Activated T-helper 2 cell treated with anti-CD3 and anti-CD28 coated beads, Interferon-gamma antibody, Interleukin-2, Interleukin-4, amounts not matched to agents 10 μg/mL and 5 μg/mL and 100 μg/mL, durations not matched to agents 14 hours and 24 hours and 36 hours (primary cell): ENCODE measurements at places on chromosomes 16 and 17. TPM values are rescaled to one million over a fixed set of nuclear protein-coding genes. Genes with fewer than 3 reads are reported as not detected.

ABCA10 gene
- 0.07 and 0.23 TPM in 2 replicates for total RNA-seq

COPRS gene
- 59.7 and 64.2 TPM in 2 replicates for total RNA-seq

EMP2 gene
- total RNA-seq: 0.09 TPM in 1 of 2 replicates, not detected in the other

TRIM37 gene
- 28.4 and 31.4 TPM in 2 replicates for total RNA-seq

KCTD19 gene
- total RNA-seq: 0.87 and 1.2 TPM in 2 replicates

RPUSD1 gene
- total RNA-seq: 35.1 and 35.3 TPM in 2 replicates

- no peaks in the 10 kb centered on the region for H3K36me3 ChIP-seq
- H3K4me3 ChIP-seq: no peak overlapping the region
- H3K27me3 ChIP-seq: no peaks in the 10 kb centered on the region
- no peak overlapping the region for H3K27ac ChIP-seq
Observed at GRCh38 chr16:53605831-53606400, 97.7 kb downstream of the RPGRIP1L start.

- no peaks in the 10 kb centered on the region for H3K4me1 ChIP-seq
- DNase-seq: no peak
- peaks cover 49% of the 10 kb centered on the region for H3K36me3 ChIP-seq
Observed at GRCh38 chr16:86540894-86541293, 14.1 kb downstream of the MTHFSD start.

DNA sequence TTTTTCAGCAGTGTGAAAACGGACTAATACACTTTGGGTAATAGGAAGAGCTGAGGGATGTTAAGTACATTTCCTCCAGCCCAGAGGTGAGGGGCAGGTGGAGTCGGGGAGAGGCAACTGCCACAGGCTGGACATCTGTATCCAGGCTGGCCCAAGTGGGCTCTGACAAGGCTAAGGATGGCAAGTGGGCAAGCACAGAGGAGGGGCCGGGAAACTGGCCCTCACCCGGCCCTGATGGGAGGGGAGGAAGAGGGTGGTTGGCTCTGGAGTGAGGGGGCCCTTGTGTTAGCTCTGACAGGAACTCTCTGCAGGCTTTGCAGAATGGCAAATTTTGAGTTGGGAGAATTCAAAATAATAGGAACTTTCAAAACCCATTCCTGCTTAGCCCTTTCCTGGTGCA, 251.0 kb upstream of the TNRC6C start:
- peaks cover under 1% of the 10 kb centered on the region for H3K36me3 ChIP-seq
- H3K4me3 ChIP-seq: no peak overlapping the region
- no peaks in the 10 kb centered on the region for H3K4me1 ChIP-seq
- H3K27me3 ChIP-seq: peaks cover 13% of the 10 kb centered on the region

DNA sequence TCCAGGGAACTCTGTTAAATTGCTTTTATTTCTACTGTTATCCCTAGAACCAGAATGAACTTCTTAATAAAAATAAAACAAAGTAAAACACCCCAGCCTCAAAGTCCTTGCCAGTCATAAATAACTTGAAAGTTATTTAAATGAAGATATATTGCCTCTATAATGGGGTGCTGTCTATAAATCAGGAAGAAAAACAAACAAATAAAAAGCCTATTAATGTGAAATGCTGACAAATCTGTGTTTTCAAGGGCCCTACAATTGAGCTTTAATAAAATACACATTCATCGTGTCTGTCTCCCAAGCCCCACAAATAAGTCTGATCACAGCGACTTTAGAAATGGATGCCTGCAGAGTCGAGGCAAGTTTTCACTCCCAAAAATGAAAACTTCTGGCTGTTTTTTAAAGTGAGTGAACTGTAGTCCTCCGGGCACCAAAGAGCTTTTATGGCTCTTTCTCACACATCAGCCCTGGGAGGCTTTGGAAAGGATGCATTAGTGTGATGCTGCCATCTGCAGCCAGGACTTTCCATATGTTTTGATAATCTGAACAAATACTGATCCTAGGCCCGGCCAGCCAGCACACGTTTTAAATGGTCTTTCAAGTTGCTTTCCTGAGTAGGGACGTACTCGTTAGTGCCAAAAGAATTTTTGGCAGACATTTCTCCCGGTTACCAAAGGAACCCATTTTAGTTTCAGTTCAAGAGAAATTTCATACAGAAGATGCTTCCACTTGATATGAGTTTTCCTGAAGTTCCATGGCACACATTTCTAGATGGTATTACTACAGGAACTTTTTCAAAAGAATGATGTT, 16.3 kb downstream of the NACA2 start:
- peaks cover 2% of the 10 kb centered on the region for H3K4me1 ChIP-seq
- H3K27ac ChIP-seq: no peak overlapping the region
- no peak for DNase-seq

DNA sequence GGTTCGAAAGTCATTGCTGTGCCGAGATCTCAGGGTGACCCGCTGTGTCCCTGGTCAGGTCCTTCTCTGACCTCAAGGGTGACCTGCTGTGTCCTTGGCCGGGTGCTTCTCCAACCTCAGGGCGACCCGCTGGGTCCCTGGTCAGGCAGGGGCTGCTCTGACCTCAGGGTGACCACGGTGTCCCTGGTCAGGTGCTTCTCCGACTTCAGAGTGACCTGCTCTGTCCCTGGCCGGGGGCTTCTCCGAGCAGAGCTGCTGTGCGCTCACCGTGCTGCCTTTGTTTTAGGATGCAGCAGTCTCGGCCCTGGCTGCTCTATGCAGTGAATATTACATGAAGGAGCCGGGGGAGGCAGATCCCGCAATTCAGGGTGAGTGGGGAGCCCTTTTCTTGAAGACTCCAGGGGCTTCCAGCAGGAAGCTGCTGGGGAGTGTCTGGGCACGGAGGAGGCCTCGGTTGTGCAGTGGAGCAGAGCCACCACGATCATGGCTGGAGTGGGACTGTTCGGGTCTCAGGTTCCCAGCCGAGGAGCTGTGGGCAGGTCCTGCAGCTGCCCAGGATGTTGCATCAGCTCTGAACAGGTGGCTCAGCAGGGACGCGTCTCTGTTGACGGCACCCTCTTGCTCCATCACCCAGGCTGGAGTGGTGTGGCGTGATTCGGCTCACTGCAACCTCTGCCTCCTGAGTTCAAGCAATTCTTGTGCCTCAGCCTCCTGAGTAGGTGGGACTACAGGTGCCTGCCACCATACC, 83.7 kb upstream of the ZNF750 start:
- peaks cover 1% of the 10 kb centered on the region for H3K4me1 ChIP-seq
- H3K27ac ChIP-seq: no peak overlapping the region
- no peak for DNase-seq
- H3K4me3 ChIP-seq: no peak overlapping the region

DNA sequence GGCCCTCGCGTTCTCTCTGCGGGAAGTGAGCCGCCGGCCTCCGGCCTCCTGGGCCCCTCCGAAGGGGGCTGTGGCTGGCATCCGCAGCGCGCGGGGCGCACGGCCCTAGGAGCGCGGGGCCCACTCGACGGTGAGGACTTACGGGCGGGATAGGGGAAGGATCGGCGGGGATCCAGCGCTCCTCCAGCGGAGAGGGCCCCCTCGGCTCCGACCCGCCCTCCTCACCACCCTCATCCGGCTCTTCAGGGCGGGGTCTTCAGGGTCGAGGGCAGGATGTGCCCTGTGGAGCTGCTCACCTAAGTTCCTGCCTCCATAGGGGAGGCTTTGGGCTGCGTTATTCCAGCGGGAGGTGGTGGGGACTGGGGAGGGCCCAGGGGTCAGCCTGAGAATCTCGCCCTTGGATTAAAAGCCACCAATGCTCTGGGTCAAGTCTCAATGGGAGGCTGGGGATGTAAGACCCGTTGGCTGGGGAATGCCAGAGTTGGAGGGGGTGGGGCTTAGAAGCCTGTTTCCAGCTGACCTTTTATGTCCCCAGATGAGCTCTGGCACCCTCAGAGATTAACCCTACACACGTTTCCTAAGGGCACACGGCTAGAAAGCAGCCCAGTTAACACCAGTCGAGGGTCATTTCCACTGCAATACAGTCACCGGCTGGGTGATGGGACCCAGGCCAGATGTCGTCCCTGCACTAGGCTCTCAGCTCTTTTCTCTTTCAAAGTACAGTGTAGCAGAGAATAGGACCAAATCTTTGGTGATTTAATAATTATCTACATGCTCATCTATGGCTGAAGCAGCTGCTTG, 13.4 kb downstream of the TBX2 start:
- H3K27me3 ChIP-seq: peaks cover 48% of the 10 kb centered on the region
- H3K36me3 ChIP-seq: no peaks in the 10 kb centered on the region
- peaks cover 8% of the 10 kb centered on the region for H3K4me1 ChIP-seq
- H3K4me3 ChIP-seq: peak overlapping the region; percentile 55

- H3K27me3 ChIP-seq: no peaks in the 10 kb centered on the region
- DNase-seq: no peak
- H3K27ac ChIP-seq: peak overlapping the region; percentile 80
Observed at GRCh38 chr16:2511996-2512734, 1.6 kb upstream of the ATP6V0C start.

DNA sequence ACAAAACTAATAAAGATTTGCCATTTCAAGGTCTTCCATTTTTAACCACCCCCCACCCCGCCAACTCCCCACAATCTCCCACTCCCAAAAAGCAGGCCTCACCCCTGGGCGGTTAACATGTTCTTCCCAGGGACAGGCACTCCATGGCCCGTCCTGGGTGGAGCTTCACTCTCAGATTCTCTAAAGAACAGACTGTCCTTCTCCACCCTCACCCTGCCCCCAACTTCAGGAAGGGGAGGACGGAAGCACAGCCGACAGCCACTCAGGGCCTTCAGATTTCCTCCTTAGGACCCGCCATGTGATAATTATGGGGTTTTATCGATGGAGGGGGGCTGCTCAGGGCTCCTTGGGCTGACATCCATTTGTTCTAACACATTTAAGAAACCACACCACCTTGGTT, 61.9 kb downstream of the ZFHX3 start:
- no peak overlapping the region for H3K27ac ChIP-seq
- no peaks in the 10 kb centered on the region for H3K27me3 ChIP-seq
- H3K4me1 ChIP-seq: no peaks in the 10 kb centered on the region

DNA sequence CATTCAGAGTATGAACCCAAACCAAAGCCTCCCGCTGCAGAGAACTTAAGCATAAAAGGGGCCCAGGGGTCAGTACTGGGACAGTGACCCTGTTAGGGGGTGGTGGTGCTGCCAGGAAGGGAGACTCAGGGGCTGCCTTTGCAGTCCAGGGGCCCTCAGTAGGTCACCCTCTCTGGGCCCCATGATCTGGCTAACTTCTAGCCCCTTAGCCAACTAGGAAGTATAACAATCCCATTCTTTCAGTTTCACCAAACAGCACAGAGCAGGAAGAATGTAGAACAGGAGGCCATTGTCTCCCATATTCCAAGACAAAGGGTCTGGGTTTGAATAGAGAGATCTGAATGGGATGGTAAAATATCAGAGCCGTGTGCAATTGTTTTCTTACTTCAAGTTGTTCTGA, 378.6 kb upstream of the C16orf82 start:
- no peaks in the 10 kb centered on the region for H3K36me3 ChIP-seq
- no peak overlapping the region for H3K27ac ChIP-seq
- H3K27me3 ChIP-seq: peaks cover under 1% of the 10 kb centered on the region
- no peak for DNase-seq
- peaks cover 2% of the 10 kb centered on the region for H3K4me1 ChIP-seq

GRCh38 chr16:20175358-20175757, 101.7 kb upstream of the GPR139 start:
- H3K27me3 ChIP-seq: no peaks in the 10 kb centered on the region
- no peaks in the 10 kb centered on the region for H3K4me1 ChIP-seq
- H3K27ac ChIP-seq: no peak overlapping the region

DNA sequence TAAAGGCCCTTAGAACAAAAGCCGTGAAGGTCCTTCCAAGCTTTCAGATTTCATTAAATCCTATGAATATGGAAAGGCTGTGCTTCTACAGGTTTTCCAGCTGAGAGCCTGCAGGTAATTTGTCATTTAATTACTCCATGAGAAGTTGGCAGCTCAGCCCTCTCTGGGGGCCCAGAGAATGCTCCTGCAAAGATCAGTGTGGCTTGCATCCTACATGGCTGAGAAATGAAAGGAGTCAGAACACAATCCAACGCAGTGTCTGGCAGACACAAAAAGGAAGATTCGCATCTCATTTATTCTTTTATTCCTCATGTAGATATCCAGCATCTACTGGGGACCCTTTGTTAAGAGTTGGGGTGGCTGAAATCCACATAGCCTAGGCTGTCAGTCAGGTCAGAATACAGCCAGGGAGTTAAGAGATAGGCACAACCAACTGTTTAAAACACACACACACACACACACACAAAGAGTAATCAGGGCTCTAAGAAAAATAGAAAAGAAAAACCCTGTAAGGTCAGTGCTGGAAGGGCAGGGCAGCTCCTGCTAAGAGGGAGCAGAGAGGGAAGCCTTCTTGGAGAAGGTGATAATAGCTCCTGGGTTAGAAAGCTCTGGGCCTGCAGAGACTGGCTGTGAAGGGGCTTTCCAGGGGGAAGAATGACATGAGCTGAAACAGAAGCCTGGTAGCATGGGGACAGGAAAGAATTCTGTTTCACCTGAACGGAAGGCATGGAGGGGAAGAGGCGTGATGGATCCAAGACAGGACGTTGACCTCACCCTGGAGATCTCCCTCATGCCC, 46.9 kb upstream of the WSCD1 start:
- H3K27ac ChIP-seq: no peak overlapping the region
- peaks cover 2% of the 10 kb centered on the region for H3K27me3 ChIP-seq
- no peak for DNase-seq
- no peaks in the 10 kb centered on the region for H3K36me3 ChIP-seq
- peaks cover 5% of the 10 kb centered on the region for H3K4me1 ChIP-seq
